Activated naive CD4-positive, alpha-beta T cell (primary cell): ENCODE measurements at places on chromosomes 6 and 20.

- no peak for DNase-seq
Measured at GRCh38 chr6:82863781-82864180, 201.9 kb downstream of the UBE3D start.

DNA sequence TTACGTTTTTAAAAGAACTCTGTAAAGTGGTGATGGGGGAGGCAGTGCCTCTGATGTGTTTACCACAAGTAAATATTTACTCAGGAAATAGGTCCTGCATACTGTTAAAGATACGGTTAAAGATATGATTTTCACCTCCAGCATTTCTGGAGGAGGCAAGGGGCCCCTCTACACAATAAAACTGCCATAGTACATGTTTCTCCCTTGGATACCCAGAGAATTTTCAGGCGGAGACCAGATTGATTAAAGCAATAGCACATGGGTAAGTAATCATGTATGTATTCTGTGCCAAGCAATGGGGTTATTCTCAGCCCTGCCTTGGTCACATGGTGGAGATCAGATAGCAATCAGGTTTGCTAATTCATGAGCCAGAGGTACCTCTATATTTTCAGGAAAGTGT, 9.6 kb downstream of the RIPOR2 start:
- no peak for DNase-seq

- DNase-seq = no peak
Measured at GRCh38 chr20:34891166-34892062, 15.0 kb downstream of the ACSS2 start.

- no peak for DNase-seq
Measured at GRCh38 chr20:33437141-33437911, 6.2 kb downstream of the SNTA1 start.

- DNase-seq = no peak
Measured at GRCh38 chr6:626236-626635, 30.7 kb downstream of the HUS1B start.

GRCh38 chr20:38286586-38287531, 17.1 kb upstream of the BPI start:
- no peak for DNase-seq

GRCh38 chr6:111356551-111356950, 126.5 kb downstream of the REV3L start:
- no peak for DNase-seq

DNA sequence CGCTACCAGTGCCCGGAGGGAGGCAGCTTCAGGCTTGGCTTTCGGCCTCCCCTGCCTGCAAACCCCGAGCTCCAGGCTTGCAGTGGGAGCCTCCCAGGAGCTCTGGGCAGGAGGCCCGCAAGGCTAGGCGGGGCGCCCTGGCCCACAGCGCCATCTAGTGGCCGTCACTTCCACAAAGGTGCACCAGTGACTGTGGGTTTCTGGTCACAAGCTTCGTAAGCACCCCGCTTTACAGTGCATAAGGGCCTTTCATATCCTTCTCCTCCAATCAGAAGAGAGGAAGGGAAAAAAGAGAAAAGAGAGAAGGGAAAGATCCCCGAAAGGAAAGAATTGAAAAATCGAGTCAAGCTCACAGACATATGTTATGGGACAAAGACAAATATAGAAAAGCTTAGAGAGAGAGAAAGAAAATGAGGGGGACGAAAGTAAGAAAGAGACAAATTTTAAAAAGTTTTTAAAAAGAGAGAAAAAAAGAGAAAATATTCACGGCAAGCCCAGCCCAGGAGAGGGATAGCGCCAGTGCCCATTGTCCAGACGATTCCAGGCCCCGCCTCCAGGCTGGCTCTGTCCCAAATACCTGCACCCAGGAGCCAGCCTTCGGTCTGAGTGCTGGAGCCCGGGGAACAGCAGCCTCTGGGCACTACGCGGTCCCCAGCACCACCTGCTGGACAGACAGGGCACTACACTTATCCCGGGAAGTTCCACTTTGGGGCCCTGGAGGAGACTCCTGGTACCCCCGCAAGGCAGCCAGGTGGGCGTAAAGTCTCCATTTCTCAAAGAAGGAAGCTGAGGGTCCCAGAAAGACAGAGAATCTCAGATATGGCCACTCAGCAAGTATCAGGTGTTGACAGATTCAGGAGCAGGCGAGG, 207.1 kb downstream of the PREX1 start:
- peak; percentile 57 for DNase-seq

- DNase-seq = no peak
Measured at GRCh38 chr6:38404355-38404754, 235.4 kb downstream of the BTBD9 start.

DNA sequence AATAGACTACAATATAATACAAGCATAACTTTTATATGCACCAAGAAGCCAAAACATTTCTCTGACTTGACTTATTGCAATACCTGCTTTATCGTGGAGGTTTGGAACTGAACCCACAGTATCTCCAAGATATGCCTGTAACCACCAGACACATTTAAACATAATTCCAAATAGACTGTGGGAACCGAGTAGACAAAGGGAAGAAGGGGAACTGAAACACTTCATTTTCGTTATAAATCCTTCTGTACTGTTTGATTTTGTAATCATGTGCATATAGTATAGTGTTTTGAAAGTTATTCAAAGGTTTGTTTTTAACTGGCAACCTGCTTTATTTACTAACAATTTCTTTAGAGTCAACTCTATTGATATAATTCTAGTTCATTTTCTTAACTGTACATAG, 154.9 kb upstream of the BEND6 start:
- DNase-seq = no peak

- no peak for DNase-seq
Measured at GRCh38 chr6:105748737-105749161, 337.4 kb upstream of the PRDM1 start.

DNA sequence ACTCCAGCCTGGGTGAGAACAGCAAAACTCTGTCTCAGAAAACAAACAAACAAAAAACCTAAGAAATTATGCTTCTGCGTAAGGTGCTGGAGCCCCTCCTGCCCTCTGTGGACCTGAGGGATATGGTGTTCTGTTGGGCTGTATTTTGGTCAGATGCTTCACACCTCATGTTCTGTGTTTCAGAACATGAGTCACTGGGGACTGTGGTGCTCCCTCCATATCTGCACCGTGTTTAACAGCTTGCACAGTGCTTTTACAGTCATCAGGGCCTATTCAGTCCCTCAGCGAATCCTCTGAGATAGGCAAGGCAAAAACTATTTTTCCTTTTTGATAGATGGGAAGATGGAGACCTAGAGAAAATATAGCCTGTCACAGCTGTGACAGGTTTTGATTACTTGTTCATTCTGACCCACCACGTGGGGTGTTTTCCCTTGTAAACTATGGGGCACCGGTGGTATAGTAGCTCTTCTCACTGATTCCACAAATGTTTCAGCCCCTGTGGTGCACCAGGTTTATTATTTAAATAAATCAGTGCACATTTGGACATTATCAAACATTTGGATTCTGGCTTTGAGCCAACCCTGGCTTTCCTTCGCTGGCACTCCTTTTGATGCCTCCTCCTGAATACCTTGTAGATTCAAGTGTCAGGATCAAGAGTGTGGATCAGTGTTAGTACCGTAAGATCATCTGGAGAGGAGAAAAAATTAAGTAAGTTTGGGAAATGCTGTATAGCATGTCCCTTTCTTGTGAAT, 9.6 kb downstream of the TTPAL start:
- DNase-seq = no peak

DNA sequence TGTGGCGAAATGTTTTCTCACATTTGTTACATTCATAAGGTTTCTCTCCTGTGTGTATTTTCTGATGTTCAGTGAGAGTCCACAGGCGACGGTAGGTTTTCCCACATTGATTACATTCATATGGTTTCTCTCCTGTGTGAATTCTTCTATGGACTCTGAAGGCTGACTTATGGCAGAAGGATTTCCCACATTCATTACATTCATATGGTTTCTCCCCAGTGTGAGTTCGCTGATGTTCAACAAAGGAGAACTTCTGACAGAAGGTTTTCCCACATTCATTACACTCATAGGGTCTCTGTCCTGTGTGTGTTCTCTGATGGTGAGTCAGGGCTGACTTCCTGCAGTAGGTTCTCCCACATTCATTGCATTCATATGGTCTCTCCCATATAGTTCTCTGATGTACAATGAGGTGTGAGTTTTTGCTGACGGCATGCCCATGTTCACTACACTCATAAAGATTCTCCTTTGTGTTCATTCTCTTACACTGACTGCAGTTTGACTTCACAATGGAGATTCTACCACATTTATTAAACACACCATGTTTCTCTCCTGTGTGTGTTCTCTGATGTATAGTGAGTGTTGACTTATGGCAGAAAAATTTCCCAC, 11.9 kb downstream of the ZNF334 start:
- no peak for DNase-seq

GRCh38 chr6:109852713-109853112, 125.4 kb upstream of the GPR6 start:
- DNase-seq = no peak

DNA sequence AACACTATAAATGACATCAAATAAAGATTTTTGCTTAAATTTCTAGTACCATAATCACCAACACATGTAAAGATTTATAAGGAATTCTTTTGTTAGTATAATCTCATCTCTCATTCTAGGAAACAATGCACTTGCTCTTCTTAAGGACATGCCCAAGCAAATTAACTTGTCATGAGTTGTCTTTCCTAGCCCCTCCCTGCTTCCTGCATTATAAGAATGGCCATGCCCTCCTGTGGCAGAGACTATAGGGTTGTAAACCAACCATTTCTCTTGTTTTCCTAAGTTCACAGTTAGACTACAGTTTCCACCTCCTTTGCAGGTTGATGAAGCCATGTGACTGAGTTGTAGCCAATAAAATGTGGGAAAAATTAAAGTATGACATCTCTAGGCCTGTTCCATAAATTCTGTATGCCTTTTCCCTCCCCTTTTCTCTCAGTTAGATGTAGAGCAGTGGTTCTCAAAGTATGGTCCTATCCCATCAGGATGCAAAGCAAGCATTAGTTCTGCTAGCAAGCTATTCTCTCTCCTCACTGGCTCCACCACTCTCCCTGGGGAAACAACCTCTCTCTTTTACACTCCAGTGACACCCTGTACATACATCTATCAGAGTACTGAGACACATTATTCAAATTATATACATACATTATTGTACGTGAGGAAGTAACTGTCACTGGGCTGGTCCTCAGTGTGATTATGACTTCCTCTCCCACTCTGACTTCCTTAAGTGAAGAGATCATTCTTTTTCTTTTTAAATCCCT, 295.0 kb downstream of the PKHD1 start:
- DNase-seq = no peak

GRCh38 chr20:2871111-2871465, 2.2 kb upstream of the PTPRA start:
- DNase-seq = no peak
